ENCODE measurements at places on chromosomes 7 and 10.
A peak's percentile ranks its signal among the peaks of the same experiment; 100 is the strongest.

- no peaks in the 10 kb centered on the region for H3K4me1 ChIP-seq
- no peak overlapping the region for H3K4me3 ChIP-seq
- H3K36me3 ChIP-seq, result no peaks in the 10 kb centered on the region
- H3K27me3 ChIP-seq, result no peaks in the 10 kb centered on the region
- DNase-seq, result no peak
Observed at GRCh38 chr10:56662765-56663447, 301.8 kb upstream of the ZWINT start.

DNA sequence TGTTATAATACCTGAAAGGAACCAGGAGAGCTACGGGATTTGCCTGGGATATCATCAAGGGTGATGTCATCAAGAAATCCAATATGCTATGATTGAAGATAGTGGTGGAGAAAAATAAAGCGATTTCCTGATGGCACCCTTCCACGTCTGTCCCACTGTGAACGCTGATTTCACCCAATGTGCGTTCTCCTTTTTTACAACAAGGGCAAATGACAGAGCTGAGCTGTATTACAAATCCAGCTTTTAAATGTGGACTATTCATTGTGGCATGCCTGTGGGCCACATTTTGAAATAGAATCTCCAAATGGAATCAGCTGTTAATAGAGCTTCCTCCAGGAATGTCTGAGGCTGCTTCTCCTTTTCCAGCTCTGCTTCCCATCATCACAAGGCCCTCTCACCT lies 23.3 kb downstream of the SLC13A4 start:
- H3K27me3 ChIP-seq, result no peaks in the 10 kb centered on the region
- H3K27ac ChIP-seq, result no peak overlapping the region
- DNase-seq, result no peak
- no peaks in the 10 kb centered on the region for H3K4me1 ChIP-seq
- no peaks in the 10 kb centered on the region for H3K36me3 ChIP-seq
- no peak overlapping the region for H3K4me3 ChIP-seq

GRCh38 chr7:89772276-89772675 lies 382.0 kb upstream of the STEAP1 start:
- H3K4me1 ChIP-seq, result no peaks in the 10 kb centered on the region
- DNase-seq, result no peak
- no peak overlapping the region for H3K27ac ChIP-seq
- H3K4me3 ChIP-seq, result no peak overlapping the region
- H3K27me3 ChIP-seq, result no peaks in the 10 kb centered on the region

GRCh38 chr7:1586126-1586826 lies 16.4 kb upstream of the PSMG3 start:
- DNase-seq, result no peak
- no peak overlapping the region for H3K4me3 ChIP-seq
- H3K4me1 ChIP-seq, result peaks cover 29% of the 10 kb centered on the region
- no peaks in the 10 kb centered on the region for H3K27me3 ChIP-seq

DNA sequence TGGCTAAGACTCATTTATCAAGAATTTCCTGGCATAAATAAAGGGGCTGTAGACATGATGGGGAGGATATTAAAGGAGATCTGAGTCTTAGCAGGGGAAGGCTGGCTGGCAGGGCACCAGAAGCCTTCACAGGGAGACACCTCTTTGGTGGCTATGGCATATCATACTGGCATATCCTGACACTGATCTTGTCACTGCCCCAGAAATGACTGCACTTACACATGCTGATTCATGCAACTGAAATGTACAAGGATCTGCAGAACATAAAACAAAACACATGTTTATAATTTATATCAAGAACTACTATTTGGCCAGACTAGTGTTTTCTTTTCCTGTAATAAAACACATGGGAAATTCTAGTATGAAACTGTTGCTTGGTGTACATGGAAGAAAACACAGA lies 5.5 kb upstream of the LIPN start:
- H3K27me3 ChIP-seq, result peaks cover 17% of the 10 kb centered on the region
- H3K36me3 ChIP-seq, result no peaks in the 10 kb centered on the region
- no peaks in the 10 kb centered on the region for H3K4me1 ChIP-seq
- H3K4me3 ChIP-seq, result no peak overlapping the region

DNA sequence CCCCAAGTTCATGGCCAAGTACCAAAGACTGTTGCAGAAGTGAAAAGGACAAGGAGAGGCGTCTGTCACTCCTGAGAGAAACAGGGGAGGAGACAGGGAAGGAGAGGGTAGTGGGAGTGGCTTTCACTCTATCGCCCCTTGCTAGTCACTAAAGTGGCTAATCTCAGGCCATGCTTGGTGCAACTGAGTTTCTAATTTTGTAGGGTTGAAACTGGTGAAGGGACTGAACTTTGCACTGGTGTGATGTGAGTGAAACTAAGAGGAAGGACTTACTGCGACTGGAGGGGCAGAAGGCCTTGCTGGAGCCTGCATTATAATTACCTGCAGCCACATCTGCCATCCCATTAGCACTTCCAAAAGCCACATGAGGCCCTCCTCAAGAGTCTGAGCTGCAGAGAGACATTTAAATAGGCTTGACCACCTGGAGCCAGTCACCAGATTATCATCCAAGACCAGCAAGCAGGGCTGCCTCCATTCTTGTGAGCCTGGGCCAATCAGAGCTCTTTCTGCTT lies 107.2 kb upstream of the EEPD1 start:
- no peaks in the 10 kb centered on the region for H3K27me3 ChIP-seq
- DNase-seq, result no peak
- no peaks in the 10 kb centered on the region for H3K36me3 ChIP-seq

- no peak overlapping the region for H3K27ac ChIP-seq
- peaks cover 15% of the 10 kb centered on the region for H3K4me1 ChIP-seq
- no peaks in the 10 kb centered on the region for H3K36me3 ChIP-seq
- no peaks in the 10 kb centered on the region for H3K27me3 ChIP-seq
- DNase-seq, result no peak
- H3K4me3 ChIP-seq, result no peak overlapping the region
Observed at GRCh38 chr7:96832092-96832662, 122.5 kb upstream of the SEM1 start.

GRCh38 chr10:91034494-91035159 lies 113.7 kb upstream of the ANKRD1 start:
- DNase-seq, result no peak
- H3K36me3 ChIP-seq, result no peaks in the 10 kb centered on the region
- H3K27ac ChIP-seq, result peak overlapping the region; percentile 87
- peak overlapping the region; percentile 3 for H3K4me3 ChIP-seq

DNA sequence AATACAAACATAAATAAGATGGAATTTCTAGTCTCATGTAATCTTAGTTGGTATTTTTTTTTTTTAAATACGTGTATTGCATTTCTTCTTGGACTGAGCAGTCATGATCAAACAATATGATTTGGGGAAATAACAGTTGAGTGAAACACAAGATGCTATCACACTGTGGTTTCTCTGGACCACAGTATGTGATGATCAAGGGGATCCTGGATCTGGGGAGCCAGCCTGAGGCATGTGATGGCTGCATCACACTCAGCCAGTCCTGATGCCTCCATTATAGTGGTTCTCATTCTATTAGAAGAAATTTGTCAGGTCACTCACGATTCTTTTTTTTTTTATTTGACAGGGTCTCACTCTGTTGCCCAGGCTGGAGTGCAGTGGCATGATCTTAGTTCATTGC lies 495.9 kb upstream of the POT1 start:
- H3K27ac ChIP-seq, result no peak overlapping the region
- no peak overlapping the region for H3K4me3 ChIP-seq
- no peaks in the 10 kb centered on the region for H3K4me1 ChIP-seq
- H3K27me3 ChIP-seq, result no peaks in the 10 kb centered on the region
- H3K36me3 ChIP-seq, result no peaks in the 10 kb centered on the region

DNA sequence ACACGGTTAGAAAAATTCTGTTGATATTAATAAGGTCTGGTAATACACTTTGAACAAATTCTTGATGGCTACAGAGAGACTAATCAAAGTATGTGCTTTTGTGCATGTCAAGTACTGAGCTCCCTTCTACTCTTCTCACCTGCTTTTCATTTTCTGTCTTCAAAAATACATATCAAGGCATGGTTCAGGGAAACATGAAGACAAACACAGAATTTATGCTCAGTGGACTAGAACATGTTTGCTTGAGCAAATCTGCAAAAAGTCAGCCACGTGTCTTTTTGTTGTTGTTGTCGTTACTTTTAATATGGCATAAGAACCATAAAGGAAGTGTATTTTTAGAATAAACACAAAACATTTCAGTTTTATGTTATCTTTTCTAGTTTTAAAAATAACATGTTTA lies 21.9 kb downstream of the CDK13 start:
- no peaks in the 10 kb centered on the region for H3K36me3 ChIP-seq
- no peak overlapping the region for H3K27ac ChIP-seq
- no peaks in the 10 kb centered on the region for H3K4me1 ChIP-seq
- no peak for DNase-seq
- no peak overlapping the region for H3K4me3 ChIP-seq

DNA sequence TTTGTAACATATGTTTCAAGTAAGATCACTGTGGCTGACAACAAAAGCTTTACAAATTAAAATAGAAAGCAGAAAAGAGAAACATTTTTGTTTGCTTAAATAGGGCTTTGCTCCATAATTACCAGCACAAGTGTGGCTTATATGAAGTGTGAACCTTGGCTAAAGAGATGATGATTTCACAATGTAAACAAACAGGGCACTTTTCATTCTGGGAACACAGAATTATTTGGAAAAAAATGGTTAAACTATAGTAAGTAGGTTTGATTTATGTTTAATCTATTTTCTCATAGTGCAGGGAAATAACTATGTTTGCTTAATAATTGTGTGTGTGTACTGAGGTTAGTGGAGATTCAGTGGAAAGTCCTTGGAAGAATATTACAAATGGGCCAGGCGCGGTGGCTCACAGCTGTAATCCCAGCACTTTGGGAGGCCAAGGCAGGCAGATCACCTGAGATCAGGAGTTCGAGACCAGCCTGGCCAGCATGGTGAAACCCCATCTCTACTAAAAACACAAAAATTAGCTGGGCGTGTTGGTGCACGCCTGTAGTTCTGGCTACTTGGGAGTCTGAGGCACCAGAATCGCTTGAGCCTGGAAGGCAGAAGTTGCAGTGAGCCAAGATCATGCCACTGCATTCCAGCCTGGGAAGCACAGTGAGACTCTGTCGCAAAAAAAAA lies 19.1 kb upstream of the OTUD1 start:
- H3K27ac ChIP-seq, result no peak overlapping the region
- no peaks in the 10 kb centered on the region for H3K27me3 ChIP-seq
- no peak for DNase-seq

DNA sequence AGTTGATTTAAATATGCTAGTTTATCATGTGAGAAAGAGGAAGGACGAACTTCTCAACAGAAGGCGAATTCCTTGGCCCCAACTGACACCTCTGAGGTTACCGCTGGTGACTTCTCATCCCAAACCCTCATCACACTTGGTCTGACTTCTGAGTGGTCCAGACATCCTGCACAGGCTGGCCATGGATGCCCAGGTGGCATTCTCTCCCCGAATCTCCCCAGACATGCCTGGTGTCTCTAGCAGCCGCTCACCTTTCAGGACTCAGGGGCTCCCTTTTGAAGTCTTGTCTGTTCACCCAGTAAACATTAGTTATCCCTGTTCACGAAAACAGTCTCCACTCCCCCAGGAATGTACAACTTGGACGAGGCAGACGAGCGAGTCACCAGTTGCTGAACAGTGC lies 157.7 kb downstream of the ADARB2 start:
- H3K4me1 ChIP-seq, result peaks cover 23% of the 10 kb centered on the region
- no peak for DNase-seq
- H3K4me3 ChIP-seq, result no peak overlapping the region
- no peaks in the 10 kb centered on the region for H3K27me3 ChIP-seq
- no peak overlapping the region for H3K27ac ChIP-seq

- H3K27me3 ChIP-seq, result peaks cover 5% of the 10 kb centered on the region
- H3K4me3 ChIP-seq, result no peak overlapping the region
- H3K4me1 ChIP-seq, result no peaks in the 10 kb centered on the region
- DNase-seq, result no peak
- H3K27ac ChIP-seq, result no peak overlapping the region
Observed at GRCh38 chr7:25361863-25362262, 133.6 kb upstream of the NPVF start.

GRCh38 chr10:124644236-124644635 lies 99.9 kb downstream of the FAM53B start:
- no peaks in the 10 kb centered on the region for H3K27me3 ChIP-seq
- peak overlapping the region; percentile 99 for H3K27ac ChIP-seq
- peaks cover 79% of the 10 kb centered on the region for H3K36me3 ChIP-seq
- H3K4me1 ChIP-seq, result peaks cover 98% of the 10 kb centered on the region
- no peak for DNase-seq

DNA sequence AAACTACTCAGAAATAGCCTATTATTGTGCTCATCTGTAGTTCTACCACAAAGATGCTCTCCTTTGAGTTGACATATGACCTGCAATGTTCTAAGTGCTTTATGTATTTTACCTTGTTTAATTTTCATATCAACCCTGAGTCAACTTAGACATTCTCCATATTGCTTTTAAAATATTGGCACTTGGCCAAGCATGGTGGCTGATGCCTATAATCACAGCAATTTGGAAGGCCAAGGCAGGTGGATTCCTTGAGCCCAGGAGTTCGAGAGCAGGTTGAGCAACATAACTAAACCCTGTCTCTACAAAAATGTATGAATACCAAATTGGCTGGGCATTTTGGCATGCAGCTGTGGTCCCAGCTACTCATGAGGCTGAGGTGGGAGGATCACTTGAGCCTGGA lies 50.6 kb downstream of the PRKG1 start:
- H3K4me3 ChIP-seq, result no peak overlapping the region
- H3K27ac ChIP-seq, result no peak overlapping the region
- H3K4me1 ChIP-seq, result no peaks in the 10 kb centered on the region
- H3K27me3 ChIP-seq, result no peaks in the 10 kb centered on the region
- no peaks in the 10 kb centered on the region for H3K36me3 ChIP-seq

DNA sequence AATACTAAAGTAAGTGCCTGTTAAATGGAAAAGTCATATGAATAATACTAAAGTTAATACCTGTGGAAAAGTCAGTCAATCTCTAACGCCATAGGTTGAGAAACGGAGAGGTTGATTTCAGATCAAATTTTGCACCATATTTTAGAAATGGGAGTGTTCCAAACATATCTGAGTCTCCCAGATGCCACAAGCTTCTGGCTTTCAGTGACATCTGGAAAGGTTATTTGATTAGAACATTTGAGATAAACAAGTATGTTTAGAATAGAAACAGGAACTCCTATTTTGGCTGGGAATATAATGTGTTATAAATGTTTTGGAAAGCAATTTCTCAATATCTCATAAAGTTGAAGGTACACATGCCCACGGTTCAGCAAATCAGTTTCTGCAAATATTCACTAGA lies 5.8 kb downstream of the MACC1 start:
- H3K36me3 ChIP-seq, result no peaks in the 10 kb centered on the region
- H3K4me1 ChIP-seq, result no peaks in the 10 kb centered on the region
- H3K27me3 ChIP-seq, result no peaks in the 10 kb centered on the region
- no peak overlapping the region for H3K27ac ChIP-seq
- H3K4me3 ChIP-seq, result no peak overlapping the region

GRCh38 chr10:102951316-102951715 lies 33.2 kb downstream of the CNNM2 start:
- no peaks in the 10 kb centered on the region for H3K4me1 ChIP-seq
- H3K36me3 ChIP-seq, result no peaks in the 10 kb centered on the region
- H3K27me3 ChIP-seq, result no peaks in the 10 kb centered on the region
- no peak overlapping the region for H3K27ac ChIP-seq
- no peak for DNase-seq

- H3K27ac ChIP-seq, result no peak overlapping the region
- H3K36me3 ChIP-seq, result no peaks in the 10 kb centered on the region
- H3K4me1 ChIP-seq, result no peaks in the 10 kb centered on the region
- H3K27me3 ChIP-seq, result peaks cover 33% of the 10 kb centered on the region
- no peak overlapping the region for H3K4me3 ChIP-seq
Observed at GRCh38 chr7:148637094-148637493, 46.5 kb downstream of the C7orf33 start.

All from DND-41 (cell line).